ENCODE measurements at places on chromosomes 2 and 18. TPM values are rescaled to one million over a fixed set of nuclear protein-coding genes. Genes with fewer than 3 reads are reported as not detected.

The OSR1 gene
- total RNA-seq = 9.1 TPM

The CABYR gene
- total RNA-seq = 4.9 TPM

- H3K4me1 ChIP-seq = no peaks in the 10 kb centered on the region
- DNase-seq = no peak
- peaks cover 7% of the 10 kb centered on the region for H3K27me3 ChIP-seq
- no peaks in the 10 kb centered on the region for H3K36me3 ChIP-seq
Measured at GRCh38 chr18:6546229-6546628, 131.5 kb upstream of the L3MBTL4 start.

- peaks cover 25% of the 10 kb centered on the region for H3K27me3 ChIP-seq
- H3K4me1 ChIP-seq = no peaks in the 10 kb centered on the region
- no peak overlapping the region for H3K4me3 ChIP-seq
- no peak for DNase-seq
- H3K27ac ChIP-seq = no peak overlapping the region
Measured at GRCh38 chr2:96952016-96952750, 34.2 kb downstream of the FAM178B start.

DNA sequence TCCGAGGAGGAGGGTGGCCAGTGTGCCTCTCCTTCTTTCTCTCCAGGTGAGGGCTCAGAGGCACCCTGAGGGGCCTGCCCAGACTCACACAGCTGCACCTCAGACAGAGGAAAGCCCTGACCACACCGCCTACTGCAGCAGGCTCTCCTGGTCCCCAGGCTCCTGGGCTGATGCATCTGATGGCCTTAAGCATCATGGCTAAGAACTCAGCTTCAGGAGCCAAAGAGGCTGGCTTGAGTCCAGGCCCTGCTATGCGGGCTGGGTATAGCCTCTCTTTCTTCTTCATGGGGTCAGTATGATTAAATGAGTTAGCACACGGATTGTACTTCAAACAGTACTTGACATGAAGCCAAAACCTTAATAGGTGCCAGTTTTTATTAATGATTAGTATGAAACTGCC, 89.6 kb downstream of the TGFA start:
- no peaks in the 10 kb centered on the region for H3K27me3 ChIP-seq
- H3K4me3 ChIP-seq = no peak overlapping the region
- DNase-seq = no peak
- no peak overlapping the region for H3K27ac ChIP-seq
- no peaks in the 10 kb centered on the region for H3K36me3 ChIP-seq

The COL5A2 gene
- 962 TPM for total RNA-seq

All from GM23248 (cell line).